ENCODE measurements at places on chromosomes 11 and 22.
A peak's percentile ranks its signal among the peaks of the same experiment; 100 is the strongest.

DNA sequence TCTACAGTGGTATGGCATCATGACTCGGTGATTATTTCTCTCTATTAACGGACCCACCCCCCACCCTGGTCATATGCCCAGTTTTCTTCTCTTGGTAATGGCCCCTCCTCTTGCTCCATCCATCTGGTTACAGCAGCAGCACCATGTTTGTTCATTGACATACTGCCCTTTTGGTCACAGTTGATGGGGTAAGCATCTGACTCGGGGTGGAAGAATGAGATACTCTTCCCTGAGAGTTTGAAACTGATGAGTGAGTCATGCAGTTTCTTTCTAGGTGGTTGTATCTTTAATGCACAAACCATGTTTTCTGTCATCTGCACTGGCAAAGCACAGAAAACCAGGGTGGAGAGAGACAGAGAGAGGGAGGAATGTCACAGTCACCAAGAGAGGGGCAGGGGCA is 126.0 kb downstream of the SYN3 start:
- DNase-seq = no peak

DNA sequence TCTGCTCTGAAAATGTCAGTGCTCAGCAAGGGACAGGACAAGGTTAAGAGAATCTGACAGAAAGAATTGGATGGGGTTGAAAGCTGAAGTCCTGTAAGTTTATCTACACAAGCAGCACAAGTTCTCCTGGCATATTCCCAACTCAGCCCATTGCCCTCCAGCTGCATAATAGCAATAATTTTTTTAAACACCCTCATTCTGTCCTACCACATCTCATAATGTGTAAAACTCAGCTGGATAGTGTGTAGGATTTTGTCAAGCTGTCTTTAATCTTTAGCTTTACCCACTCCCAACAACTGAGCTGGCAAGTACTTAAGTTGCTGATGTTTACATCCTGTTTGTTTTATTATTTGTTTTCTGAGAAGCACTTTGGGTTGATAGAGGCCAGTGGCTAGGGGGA is 158.9 kb downstream of the CADM1 start:
- DNase-seq = no peak

DNA sequence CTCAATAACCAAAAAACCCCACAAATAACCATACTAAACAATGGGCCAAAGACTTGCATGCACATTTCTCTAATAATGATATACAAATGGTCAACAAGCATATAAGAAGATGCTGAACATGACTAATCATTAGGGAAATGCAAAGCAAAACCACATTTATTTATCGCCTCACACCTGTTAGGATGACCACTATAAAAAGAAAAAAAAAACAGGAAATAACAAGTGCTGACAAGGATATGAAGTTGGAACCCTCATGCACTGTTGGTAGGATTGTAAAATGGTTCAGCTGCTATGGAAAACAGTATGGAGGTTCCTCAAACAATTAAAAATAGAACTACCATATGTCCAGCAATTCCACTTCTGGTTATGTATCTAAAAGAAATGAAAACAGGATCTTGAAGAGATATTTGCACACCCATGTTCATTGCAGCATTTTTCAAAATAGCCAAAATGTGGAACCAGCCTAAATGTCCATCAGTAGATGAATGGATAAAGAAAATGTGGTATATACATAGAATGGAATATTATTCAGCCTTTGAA is 66.2 kb downstream of the AMBRA1 start:
- DNase-seq = no peak

GRCh38 chr11:56396047-56396446 is 16.4 kb upstream of the OR5AL1 start:
- no peak for DNase-seq

DNA sequence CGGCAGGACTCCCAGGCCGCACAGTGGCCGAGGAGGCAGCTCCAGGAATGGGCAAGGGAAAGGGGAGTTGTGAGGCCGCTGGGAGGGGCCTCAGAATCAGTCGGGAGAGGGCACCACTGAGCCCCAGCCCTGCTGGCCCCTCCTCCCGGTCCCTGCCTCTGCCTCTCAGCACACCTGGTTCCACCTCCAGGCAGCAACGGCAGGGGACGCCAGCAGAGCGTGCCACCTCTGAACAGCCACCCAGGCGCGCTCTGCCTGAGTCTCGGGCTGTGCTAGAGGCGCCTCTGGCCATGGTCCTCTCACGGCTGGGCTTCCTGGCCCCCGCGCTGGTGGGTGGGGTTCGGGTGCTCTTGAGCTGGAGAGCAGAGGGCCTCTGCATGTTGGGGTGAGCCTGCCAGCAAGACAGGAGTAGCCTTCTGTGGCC is 33.0 kb downstream of the MOB2 start:
- DNase-seq = no peak

DNA sequence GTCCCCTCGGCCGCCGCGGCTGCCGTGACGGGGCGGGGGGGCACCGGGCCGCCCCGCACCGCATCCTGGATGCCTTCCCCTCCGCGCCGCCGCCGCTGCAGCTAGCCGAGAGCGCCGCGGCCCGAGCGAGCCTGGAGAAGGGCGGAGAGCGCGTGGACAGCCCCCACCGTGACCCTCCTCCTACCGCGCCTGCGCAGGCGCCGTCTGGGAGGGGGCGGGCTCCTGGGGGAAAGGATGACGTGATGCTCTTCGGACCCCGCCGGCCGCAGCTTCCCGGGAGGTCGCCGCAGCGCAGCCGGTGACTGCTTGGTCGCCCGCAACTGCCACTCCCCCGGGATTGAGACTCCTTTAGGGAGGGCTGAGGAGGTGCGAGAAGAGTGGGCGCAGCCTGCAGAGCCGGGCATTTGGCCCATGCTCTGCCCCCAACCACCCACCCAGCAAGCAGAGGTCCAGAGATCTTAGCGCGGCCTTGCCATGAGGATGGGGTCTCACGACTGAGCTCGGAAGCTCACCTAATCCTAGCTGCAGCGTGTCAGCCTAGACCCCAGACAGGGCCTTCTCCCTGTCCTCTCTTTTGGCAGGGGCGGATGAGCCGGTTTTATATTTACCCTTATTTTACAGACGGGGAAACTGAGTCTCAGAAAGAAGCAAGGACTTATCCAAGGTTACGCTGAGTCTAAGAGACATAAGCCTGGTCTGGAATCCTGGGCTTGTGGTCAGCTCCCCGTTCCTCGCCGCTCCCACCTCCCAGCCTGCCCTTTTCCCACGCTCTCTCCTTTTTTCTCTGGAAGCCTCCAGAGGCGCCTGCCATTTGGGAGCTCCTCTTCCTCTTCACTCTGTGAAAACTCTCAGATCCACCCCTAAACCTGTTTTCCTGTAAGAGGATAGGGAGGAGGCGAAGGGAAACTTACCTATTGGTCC is at the start of gene DENND5A:
TSS of gene DENND5A (minus strand) at position 140 of the 921 bp plus-strand sequence. CDS start 281 bp downstream, outside the sequence.
- peak; percentile 70 for DNase-seq

GRCh38 chr11:115700496-115700895 is 196.3 kb upstream of the CADM1 start:
- DNase-seq = no peak

- DNase-seq = no peak
These were observed 21.0 kb downstream of the P2RY2 start for GRCh38 chr11:73239111-73239521.

DNA sequence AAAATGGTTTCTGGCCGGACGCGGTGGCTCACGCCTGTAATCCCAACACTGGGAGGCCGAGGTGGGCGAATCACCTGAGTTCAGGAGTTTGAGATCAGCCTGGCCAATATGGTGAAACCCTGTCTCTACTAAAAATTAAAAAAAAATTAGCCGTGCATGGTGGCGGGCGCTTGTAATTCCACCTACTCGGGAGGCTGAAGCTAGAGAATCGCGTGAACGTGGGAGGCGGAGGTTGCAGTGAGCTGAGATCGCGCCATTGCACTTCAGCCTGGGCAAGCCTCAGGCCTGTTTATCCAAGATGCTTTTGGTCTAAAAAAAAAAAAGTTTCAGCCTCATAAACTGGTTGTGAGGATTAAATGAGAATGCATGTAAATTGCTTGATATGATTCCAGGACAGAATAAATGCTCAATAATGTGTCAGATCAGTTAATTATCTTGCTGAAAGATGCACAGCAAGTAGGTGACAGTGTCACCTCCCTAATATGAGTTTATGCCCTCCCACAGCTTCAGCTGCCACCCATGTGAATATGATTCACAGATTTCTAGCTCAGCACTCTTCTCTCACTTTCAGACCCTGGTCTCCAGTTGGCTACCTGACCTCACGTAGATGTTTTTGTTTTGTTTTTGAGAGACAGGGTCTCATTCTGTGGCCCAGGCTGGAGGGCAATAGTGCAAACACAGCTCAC is 1.1 kb upstream of the ALG8 start:
- DNase-seq = no peak

DNA sequence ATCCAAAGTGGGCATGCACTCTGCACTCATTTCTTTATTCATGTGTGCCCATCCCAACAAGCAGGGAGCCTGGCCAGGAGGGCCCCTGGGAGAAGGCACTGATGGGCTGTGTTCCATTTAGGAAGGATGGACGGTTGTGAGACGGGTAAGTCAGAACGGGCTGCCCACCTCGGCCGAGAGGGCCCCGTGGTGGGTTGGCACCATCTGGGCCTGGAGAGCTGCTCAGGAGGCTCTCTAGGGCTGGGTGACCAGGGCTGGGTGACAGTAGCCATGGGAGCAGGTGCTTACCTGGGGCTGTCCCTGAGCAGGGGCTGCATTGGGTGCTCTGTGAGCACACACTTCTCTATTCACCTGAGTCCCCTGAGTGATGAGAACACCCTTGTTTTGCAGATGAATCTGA is 129.3 kb upstream of the B3GAT1 start:
- no peak for DNase-seq

DNA sequence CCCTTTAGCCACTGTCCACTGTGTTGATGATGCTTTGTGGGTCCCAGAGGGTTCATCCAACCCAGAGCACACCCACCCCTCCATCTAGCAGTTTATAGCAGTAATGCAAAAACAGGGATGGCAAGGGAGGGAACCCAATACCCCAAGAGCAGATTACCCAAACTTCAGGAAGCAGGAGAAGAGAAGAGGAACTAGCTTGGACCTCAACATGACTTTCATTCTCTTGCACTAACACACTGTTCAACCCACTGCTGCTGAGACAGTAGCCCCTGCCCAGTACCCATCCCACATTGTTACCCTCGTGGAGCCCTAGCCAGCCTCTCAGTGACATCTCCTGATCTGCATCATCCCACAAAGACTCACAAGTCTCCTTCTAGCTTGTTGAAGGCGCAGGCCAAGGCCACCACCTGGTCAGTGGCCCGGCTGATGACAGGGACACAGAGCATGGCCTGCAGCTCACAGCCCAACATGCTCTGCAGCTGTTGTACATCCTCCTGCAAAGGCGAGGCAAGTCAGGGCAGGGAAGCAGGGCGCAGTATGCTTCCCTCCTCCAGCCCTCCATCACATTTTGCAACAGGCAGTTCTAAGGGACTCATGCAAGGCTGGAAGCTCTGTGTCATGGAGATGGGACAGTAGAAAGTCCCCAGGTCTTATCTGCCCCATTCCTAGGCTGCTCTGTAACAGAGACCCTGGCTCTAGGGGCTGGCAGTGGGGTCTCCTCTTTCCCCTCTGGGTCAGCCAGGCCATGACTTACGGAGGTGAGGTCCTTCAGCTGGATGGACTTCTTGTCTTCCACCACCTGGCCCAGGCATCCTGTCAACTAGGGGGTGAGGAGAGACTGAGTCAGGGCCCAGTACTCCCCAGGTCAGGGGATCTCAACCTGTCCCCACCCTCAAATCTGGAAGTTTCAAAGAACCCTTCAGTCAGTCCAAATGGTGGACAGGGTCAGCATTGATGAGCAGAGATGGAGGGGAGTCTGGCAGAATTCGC is 85.5 kb downstream of the PDE2A start:
- no peak for DNase-seq

- no peak for DNase-seq
These were observed 48.8 kb upstream of the ZC3H12C start for GRCh38 chr11:110044226-110044968.

GRCh38 chr11:108620958-108621772 is 27.6 kb upstream of the EXPH5 start:
- no peak for DNase-seq

DNA sequence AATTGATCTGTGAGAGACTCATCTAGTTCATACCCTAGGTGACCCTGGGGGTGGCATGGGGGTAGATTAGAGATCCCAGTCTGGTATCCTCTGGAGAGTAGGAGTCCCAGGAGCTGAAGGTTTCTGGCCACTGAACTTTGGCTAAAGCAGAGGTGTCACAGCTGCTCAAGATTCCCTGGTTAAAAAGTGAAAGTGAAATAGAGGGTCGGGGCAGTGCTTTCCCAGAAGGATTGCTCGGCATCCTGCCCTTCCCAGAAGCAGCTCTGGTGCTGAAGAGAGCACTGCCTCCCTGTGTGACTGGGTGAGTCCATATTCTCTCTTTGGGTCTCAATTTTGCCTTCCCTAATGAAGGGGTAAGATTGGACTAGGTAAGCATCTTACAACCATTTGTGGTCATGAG is 653 bp downstream of the IL18BP start:
- DNase-seq = no peak

DNA sequence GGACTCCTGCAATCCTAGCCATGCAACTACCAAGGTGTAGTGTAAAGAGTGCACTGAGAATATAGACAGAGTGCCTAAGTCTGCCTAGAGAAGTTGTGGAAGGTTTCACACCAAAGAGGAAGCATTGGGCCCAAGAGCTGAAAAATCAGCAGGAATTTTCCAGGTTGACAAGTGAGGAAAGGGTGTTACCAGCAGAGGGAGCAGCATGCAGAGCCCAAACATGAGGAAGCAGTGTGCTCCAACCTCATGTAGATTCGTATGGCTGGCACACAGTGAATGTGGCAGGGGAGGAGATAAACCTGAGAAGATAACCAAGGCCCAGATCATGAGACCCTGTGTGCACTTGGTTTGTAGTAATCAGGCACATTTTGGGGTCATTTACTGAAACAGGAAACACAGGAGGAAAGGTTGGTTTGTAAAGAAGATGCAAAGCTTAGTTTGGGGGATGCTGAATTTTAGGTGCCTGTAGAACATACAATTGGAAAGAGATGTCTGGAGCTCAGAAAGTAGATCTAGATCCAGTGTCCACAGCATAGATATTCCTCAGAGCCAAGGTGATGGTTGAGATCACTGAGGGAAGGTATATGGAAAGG is 1.7 kb downstream of the HPX start:
- peak; percentile 35 for DNase-seq

DNA sequence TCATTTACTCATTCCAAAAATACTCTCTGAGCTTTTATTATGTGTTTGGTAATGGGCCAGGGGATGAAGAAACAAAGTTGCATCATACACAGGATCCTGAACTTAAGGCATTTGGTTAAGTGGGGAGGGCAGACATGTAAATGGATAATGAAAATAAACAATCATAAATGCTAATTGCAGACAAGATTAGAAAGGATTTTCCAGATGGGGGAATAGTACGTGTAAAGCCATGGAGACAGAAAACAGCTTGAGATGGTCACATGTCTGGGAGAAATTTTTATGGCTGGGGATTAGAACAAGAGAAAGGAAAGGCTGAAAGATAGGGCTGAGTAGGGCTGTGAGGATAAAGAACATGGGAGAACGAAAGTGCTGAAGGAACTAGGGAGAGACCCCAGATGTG is 534.3 kb upstream of the LARGE1 start:
- DNase-seq = no peak

DNA sequence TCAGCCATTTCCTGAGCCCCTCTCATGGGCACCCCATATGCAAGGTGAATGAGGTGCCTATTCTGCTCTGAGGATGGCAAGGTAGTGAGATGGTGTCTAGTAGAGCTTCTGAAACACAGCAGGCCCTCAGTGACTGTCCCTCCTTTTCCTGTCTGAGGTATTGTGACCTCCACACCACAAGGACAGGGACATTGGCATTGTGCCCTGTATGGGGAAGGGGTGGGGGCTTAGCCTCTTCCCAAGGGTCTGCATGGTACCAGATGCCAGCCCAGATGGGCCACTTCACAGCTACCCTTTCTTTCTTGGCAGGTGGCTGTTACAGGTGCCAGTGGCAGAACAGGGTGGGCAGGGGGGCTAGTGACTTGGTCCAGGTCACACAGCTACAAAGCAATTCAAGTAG is 78.8 kb downstream of the CABIN1 start:
- DNase-seq = no peak
